ENCODE measurements at places on chromosomes 4 and X.

- DNase-seq, result no peak
Measured at GRCh38 chr4:107379054-107379869, 340.8 kb downstream of the PAPSS1 start.

DNA sequence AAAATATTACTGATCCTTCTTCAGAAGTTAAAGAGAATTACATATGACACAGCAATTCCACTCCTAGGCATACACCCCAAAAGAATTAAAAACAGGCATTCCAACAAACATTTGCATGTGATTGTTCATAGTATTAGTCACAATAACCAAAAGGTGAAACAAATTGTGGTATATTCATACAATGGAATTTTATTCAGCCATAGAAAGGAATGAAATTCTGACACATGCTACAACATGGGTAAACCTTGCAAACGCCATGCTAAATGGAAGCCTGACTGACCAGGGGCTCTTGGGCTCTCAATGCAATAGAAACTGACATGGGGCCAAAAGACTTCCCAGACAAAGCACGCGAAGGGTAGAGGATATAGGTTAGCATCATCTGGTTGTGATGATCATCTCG, 62.1 kb upstream of the S100G start:
- no peak for DNase-seq

DNA sequence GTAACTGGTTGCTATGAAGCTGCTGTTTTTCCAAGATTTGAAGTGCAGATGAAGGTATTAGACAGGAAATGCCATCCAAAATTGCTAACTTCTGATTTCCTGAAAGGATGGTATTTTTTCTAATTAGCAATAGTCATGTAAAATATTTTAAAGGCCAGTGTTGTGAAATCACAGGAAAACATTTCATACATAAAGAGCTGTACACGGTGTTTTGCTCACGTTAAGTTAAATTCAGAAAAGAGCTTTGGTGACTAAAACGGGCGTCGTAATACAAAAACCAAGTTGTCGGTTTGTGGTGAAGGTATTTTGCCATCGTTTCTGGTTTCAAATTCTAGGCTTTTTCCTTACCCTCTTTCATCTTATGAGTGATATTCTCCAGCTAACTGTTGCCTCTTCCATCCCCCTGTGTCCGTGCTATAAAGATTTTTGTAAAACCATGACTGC, 39.8 kb downstream of the AFF1 start:
- no peak for DNase-seq

DNA sequence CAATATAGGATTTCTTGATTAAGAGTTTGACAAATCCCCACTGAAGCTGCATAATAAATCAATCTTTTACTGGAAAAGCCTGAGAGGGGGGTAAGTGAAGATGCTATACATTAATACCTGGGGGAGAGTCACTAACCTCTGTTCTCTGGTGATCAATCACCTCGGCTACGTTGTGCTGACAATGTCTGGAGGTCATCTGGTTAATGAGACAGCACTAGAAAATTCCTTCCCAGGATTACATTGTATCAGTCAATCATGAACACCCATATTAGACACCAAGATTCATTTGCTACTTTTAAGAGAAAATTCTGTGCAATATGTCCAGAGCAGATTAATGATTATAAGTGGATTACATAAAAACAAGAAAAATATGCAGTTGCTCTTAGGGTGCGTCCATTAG, 408.3 kb downstream of the PDHA2 start:
- DNase-seq, result no peak

DNA sequence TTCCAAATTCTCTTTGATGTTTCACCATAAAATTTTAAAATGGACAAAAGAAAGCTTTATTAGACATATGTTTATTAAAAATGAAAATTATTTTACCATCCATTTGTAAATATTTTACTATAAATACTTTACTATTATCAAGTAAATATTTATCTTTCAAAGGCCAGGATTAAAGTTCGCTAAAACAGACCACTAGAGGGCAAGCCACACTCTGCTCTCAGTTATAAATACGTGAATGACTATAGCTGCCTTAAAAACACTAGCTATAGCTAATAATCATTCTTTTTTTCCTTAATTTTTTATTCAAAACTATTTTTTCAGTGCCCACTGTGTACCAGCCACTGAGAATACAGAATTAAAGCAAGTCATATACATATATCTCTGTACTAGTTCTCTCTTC, 38.6 kb downstream of the UNC5C start:
- DNase-seq, result no peak

DNA sequence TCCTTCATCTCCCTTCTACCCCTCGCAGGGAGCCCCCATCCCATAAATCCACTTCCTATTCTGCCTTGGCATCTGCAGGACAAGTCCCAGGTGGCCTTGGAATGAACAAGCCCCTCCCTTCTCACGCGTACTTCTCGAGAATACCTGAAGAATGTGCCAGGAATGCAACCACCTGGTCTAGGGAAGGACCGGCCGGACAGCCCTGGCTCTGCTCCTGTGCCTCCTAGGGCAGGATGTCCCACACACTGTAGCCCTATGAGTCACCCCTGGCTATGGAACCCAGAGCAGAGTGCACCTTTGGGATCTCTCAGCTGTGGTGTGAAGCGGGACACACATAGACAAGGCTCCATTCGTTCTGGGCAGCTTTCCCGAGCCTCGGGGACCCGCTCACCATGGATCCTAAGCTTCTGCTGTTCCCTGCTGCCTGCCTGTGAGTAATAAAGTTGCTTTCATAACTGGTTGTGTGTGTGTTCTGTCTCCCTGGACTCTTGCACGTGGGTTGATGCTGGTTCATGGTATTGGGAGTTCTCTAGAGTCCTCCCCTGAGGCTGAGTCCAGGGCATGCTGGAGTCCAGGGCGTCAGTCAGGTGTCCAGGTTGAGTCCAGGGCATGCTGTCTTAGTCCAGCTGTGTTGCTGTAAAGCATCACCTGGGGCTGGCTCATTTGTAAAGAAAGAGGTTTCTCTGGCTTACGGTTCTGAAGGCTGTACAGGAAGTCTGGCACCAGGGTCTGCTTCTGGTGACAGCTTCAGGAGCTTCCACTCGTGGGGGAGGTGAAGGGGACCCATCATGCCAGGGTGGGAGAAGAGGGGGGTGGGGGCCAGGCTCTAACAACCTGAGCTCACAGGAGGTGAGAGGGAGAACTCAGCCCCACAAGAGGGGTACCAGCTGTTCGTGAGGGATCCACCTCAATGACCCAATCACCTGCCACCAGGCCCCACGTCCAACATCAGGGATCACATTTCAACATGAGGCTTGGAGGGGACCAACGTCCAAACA, 7.4 kb upstream of the PDE6B start:
- no peak for DNase-seq

GRCh38 chrX:99901091-99901490, 509.0 kb downstream of the PCDH19 start:
- no peak for DNase-seq

DNA sequence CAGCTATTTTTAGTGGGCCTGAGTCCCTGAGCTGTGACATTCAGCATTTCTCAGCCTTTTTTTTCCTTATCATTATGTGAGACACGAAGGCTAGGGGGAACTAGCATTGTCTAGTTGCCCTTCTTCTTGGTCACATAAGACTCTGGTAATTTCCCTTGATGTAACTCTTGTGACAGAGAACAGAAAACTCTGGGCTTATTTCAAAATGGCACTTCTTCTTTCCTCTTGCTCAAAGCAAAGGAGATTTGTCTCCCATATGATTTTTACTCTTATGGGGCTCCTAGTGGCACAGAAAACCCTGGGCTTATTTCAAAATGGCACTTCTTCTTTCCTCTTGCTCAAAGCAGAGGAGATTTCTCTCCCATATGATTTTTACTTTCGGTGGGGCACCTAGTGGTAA, 14.7 kb downstream of the ATXN3L start:
- DNase-seq, result no peak

- DNase-seq, result no peak
Measured at GRCh38 chrX:68880846-68881552, 52.2 kb downstream of the EFNB1 start.

DNA sequence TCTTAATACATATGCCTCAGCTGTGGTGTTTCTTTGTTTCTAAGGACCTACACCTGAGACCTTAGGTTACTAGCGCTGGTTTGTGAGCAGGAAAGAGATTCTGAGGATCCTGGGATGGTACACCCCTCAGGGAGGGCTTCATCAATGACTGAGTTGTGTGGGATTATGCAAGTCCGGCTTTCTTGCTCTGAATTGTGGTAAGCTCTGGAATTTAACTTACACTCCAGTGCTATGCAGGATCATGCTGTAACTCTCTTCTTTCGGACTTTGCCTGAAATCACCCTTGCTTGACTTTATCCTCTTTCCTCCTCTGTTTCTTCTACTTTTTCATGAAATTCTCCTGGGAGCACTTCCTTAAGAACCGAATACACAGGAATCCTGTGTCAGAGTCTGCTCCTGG, 431.5 kb upstream of the BOD1L1 start:
- DNase-seq, result no peak

DNA sequence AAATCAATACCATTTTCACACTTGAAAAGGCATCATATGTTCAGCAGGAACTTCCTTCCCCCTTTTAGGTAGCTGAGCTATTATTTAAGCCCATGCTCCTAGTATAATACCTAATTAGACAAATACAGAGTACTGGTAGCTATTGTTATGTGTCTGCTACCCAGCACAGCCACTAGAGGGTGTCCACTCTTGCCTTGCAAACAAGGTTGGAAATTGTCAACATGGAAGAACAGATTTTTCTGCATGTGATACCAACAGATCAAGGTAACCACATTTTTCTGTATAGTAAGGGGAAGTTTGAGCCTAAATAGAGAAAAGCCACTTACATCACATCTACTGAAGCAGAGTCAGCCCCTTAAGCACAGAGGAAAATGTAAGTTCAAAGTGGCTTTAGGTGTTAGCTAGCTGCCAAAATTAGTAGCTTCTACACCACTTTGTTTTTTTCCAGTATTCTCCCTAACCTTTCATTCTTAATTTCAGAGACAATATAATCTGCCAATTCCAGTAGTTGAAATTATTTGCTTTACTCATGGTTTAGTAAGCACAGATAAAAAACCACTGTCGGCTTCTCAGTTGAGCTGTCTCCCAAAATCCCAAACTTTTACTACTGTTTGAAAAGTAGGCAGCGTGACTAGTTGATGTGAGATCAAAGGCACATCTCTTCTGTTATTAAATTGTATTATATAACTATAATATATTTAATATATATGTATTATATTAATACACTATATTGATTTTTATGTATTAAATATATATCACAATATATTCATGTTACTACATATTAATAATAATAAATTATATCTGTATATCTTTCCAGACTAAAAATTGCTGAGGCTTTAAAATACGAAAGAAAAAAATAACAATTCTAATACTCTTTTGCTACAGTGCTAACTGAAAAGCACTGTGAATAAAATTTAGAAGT, 38.2 kb downstream of the EDNRA start:
- no peak for DNase-seq

DNA sequence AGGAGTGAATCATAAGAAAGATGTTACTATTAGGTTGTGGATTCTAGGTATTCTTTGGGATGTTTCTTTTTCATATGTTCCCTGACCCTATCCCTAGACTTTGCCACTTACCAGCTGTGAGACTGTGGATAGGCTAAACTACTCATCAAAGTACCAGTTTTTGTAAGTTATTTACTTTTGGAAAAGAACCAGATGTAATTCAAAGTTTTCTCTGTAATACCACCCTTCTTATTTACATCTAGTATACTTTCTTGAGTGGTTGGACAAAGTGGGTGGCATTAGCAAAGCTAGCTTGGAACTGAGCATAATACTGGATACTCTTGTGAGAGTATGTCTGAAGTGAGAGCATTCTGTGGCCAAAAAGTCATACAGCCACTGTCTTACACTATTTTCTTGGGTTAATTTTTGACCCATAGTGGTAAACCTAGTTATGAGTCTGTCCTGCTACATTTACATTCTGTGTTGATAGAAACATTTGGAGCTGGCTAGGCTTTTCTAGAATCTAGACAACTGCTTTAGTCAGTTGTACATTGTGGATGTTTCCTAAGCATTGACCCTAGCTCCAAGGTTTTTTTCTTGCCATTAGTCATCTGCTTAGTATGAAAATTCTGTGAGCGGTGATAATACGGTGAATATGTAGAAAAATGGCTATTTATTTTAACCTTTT, 41.7 kb downstream of the KDM6A start:
- no peak for DNase-seq

- DNase-seq, result no peak
Measured at GRCh38 chrX:135384161-135384836, 37.4 kb upstream of the SMIM10L2A start.

DNA sequence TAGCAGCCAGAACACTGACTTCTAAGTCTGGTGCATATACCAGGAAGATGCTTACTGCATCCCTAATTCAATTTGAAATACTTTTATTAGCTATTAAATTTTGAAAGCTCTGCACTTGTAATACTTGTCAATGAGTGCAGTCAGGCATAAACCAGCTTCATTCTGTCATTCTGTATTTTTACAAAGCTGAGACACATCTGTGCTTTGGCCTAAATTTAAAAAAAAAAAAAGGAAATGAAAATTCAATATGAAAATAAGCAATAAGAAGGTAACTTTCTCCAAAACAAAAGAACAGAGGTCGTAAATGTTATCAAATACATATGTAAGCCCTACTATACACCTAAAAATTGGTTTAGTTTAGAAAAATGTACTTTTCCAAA, 7.0 kb downstream of the SMIM14 start:
- DNase-seq, result no peak

- DNase-seq, result no peak
Measured at GRCh38 chr4:1538941-1539772, 132.9 kb upstream of the NKX1-1 start.

- no peak for DNase-seq
Measured at GRCh38 chr4:169941141-169941540, 85.1 kb downstream of the MFAP3L start.

DNA sequence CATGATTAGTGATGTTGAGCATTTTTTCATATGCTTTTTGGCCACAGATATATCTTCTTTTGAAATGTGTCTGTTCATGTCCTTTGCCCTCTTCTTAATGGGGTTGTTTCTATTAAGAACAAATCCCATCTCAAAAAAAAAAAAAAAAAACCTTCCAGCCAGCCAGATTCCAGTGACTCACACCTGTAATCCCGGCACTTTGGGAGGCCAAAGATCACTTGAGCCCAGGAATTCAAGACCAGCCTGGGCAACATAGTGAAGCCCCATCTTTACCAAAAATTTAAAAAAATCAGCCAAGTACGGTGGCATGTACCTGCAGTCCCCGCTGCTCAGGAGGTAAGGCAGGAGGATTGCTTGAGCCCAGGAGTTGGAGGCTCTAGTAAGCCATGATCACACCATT, 5.1 kb downstream of the RAB33B start:
- DNase-seq, result no peak

- no peak for DNase-seq
Measured at GRCh38 chrX:153727123-153727931, 2.7 kb downstream of the ABCD1 start.

GRCh38 chr4:41882625-41883347, 52.4 kb upstream of the TMEM33 start:
- DNase-seq, result no peak
